ENCODE measurements at places on chromosomes 3 and 15.

DNA sequence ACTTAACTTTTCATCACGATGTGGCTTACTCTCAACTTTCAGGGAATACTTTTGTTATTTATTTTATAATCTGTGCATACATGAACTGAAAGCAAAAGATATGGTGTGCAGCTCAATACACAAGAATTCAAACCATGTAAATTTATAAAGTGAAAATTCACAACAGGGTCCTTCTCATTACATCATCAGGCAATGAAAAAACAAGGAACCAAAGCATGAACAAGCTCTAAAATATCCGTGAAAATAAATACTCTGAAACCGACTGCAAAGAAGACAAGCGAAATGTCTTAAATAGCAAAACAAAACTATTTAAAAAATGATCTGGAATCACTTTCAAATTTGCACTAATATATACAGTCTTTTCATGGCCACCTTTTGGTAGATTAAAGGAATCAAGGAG is 28.9 kb downstream of the GNB5 start:
- DNase-seq: no peak

DNA sequence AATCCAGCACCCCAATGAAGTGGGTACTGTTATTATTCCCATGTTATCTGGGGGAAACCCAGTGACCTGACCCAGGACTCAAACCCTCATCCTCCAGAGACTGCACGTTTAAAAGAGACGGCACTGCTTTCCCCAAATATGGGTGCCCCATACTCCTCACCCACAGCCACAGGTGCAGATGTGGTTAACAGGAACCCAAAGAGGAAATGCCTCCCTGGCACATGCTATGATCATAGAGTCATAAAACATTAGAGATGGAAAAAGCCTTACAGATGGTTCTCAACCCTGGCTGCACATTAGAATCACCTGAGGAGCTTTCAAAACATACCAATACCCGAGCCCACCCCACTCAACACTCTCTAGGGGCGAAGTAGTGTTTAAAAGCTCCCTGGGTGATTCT is 111.5 kb downstream of the SEMA5B start:
- DNase-seq: no peak

- DNase-seq: no peak
Measured at GRCh38 chr3:4409971-4410573, 57.0 kb downstream of the SUMF1 start.

- no peak for DNase-seq
Measured at GRCh38 chr15:69723404-69724096, 270.9 kb downstream of the RPLP1 start.

- DNase-seq: no peak
Measured at GRCh38 chr3:72698154-72698917, 149.9 kb downstream of the SHQ1 start.

GRCh38 chr3:150104564-150104963 is 133.9 kb upstream of the PFN2 start:
- no peak for DNase-seq

- no peak for DNase-seq
Measured at GRCh38 chr3:29608414-29609327, 327.8 kb downstream of the RBMS3 start.

GRCh38 chr3:186013312-186013711 is 75.5 kb upstream of the TRA2B start:
- no peak for DNase-seq

GRCh38 chr3:175489406-175489805 is 630.3 kb downstream of the NAALADL2 start:
- DNase-seq: no peak

GRCh38 chr15:79957741-79958140 is 13.3 kb downstream of the BCL2A1 start:
- no peak for DNase-seq

DNA sequence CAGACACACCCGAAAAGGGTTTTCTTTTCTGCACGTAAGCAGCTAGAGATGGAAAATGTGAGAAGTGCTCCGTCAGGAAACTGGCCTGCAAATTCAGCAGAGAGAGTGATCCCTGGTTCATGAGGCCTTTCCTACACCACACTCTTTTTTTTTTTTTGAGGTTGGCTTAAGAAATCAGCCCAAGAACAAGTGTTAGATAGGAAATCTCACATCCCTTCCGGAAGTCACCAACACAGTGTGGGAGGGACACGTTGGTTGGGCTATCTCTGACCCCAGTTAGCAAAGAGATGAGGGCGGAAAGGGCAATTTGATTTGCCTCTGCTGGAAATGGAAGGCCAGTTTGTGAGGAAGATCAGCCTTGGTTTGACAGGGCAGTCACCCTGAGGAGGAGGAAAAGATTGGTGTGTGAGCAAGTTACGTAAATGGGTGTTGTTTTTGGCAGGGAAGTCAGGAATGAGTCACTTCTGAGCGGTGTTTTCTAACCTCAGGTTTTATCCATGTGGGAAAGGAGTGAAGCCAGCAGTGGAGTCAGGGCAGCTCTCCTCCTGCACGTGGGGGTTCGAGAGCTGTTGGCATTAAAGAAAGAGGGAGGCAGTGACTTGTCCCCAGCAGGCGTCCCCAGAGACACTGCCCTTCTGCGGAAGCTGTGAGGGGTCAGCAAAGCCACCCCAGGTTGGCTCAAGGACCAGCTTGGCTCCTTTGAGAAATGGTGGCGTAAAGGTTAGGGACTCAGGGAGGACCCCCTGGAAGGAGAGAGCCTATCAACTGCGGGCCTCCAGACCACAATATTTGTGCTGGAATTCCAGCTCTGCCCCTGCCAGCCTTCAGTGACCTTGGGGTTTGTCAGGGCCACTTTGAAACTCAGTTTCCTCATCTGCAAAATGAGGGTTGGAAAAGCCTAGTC is 237.6 kb upstream of the BHLHE40 start:
- peak; percentile 78 for DNase-seq

DNA sequence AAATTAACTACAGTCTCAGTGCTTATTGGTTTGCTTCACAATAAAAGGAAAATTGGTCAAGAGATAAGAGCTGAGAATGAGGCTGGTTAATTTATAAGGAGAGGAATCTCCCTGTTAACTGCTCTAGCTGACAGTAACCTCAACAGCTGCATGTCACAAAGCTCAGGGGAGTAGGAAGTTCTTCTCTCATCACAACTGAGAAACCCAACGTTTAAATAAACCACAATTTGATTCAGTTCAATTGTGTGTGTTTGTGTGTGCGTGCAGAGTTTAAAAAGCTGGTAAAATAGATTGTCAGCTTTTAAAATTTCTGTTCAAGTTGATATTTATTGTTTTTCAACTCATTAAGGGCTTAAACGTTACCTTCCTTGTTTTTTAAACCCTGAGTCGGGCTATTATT is 3.5 kb upstream of the TGFBR2 start:
- no peak for DNase-seq

GRCh38 chr3:135930255-135930654 is 35.3 kb upstream of the PPP2R3A start:
- DNase-seq: no peak

DNA sequence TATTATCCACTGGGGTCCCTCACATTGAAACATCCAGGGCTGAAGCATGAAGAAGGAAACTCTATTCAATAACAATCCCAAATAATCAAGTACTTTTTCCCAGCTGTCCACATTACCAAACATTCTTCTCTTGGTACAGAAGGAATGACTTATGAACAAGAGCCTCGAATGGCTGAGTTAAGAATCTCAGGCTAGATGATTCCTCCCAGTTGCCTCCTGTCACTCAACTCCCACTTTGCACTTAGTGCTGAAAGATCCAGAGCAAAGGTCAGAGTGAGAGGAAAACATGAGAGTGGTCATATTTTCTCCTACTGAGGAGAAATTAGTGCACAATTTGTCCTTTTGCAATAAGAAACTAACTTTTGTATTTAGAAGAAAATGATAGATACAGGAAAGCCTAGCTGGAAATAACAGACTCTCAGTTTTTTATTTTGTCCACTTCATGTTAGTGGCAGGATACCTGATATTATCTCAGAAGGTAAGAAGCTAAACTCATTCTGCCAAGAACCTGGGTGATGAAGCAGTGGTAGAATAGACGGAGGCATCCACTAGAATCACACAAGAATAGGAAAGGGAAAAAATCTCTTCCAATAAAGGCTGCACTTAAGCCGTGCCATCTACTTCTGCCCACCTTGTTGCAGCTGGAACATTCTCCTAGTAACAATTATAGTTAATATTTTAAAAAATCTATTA is 46.2 kb downstream of the GADL1 start:
- DNase-seq: no peak

- no peak for DNase-seq
Measured at GRCh38 chr15:27535445-27536129, 563.5 kb downstream of the OCA2 start.

DNA sequence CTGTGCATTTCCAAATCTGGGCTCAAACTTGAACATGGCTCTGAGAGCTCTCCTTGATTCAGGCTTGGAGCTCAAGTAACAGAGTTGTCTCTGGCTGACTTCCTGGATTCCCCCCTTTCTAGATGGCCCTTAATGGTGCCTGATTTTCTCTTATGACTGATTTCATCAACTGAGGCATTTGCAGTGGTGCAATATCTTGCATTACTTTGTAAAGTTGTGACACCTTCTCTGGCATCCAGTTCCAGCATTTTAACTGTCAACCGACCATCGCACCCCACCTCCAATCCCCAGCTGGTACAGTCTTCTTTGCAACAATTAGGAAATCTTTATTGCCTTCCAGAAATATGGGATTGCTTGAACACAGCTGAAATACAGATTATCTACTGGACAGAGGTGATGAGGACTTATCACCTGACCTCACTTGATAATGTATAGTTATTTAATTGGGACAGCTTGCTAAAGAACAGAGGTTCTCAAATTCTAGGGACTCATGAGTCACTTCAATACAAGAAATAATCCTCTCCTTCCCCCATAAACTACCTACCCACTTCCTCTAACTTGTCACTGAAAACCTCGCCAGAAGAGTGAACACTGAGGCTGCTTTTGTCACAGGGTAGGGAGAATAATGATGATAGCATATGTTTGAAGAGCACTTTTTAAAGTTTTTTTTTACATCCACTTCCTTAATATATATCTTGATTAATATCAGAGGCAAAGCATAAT is 41.8 kb downstream of the FILIP1L start:
- DNase-seq: peak; percentile 85

- DNase-seq: no peak
Measured at GRCh38 chr15:59190291-59190690, 16.4 kb upstream of the LDHAL6B start.

DNA sequence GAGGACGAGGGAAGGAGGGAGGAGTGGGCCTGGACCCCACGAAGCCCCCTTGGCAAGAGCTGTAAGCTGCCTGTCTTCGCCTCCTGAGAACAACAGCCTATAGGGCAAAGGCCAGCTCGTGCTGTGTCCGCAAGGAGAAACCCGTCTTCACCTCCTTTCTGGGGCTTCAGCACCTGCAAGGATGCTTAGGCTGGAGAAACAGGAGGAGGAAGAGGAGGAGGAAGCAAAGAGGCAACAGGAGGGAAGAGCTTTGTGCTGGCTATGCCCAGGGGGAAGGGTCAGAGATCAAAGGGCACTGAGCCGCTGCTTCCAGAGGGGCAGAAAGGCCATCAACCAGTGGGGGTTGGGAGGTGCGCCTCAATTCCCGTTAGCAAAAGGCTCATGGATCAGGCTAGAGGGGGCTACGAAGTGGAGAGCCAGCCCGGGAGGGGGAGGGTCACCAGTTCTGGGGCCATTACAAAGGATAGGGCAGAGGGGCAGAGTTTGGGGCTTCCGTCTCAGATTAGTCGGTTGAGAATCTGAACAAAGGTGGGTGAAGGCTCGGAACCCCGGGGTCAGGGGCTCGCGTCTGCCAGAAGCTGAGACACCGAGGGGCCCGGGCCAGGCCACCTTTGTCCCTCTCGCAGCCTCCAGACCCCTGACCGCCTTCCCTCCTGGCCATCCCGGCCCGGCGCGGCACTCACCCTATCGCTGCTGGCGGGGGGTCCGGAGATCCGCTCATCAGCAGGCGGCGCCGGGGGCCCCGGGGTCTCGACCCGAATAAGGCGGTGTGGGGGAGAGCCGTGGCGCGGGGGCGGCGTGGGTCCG is 792 bp downstream of the SHF start:
- DNase-seq: no peak

DNA sequence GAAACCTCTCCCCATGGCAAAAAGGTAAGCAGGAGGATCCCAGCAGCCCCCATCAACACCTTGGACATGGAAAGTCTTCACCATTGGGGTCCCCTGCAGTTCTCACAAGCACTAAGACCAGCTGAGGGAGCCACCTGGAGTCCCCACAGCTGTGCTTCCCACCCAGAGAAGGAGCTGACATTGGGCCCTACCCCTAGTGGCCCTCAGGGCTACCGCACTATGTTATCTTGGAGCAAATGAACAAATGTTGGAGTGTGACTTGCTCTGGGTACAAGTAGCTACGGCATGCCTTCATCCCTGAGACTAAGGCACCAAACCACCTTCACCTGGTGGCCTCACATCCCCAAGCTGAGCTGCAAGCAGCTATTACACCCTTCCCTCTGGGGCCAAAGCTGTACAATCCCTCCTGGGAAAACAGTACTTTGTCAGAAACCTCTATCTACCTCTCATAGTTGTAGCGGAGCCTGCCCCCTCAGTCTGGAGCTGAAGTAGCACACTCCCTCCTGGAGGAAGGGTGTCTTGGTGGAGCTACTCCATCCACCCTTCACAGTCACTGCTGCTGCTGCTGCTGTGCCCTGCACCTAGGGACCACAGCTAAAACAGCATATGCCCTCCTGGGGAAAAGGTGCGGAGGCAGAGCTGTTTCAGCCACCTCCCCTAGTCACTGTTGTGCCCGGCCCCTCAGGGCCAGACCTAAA is 42.7 kb downstream of the SERP1 start:
- DNase-seq: no peak

GRCh38 chr15:38201714-38202113 is 50.9 kb upstream of the SPRED1 start:
- DNase-seq: no peak

- no peak for DNase-seq
Measured at GRCh38 chr3:37833302-37834186, 28.1 kb upstream of the CTDSPL start.

GRCh38 chr3:135197246-135197645 is 402.2 kb downstream of the EPHB1 start:
- no peak for DNase-seq

GRCh38 chr3:177813322-177813721 is 616.0 kb upstream of the TBL1XR1 start:
- DNase-seq: no peak

DNA sequence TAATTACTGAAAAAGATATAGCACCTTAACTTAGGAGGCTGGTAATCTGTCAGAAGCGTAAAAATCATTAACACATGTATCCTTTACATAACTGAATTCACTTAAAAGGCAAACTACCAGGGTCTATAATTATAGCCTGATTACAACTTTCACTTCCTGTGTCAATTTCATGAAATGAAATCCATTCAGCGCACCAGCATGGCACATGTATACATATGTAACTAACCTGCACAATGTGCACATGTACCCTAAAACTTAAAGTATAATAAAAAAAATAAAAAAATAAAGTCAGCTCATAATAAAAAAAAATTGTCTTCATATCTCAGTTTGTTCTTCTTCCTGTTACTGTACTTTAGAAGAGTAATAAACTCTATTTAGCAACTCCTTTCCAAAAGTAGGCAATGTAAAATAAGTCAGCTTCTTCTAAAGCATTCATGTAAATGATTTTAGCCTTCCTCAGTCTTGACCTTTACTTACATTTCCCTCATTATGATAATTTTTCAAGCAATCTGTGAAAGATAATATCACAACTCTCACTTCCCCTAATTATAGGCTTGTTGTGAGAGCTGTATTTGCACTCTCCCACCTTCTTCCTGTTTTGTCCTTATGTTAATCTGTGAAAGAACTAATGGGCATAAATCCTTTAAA is 50.1 kb downstream of the KBTBD8 start:
- DNase-seq: no peak
